ENCODE measurements at places on chromosomes 3 and 15. TPM values are rescaled to one million over a fixed set of nuclear protein-coding genes. Genes with fewer than 3 reads are reported as not detected.

GRCh38 chr3:131605916-131606315 lies 103.1 kb upstream of the MRPL3 start:
- no peaks in the 10 kb centered on the region for H3K36me3 ChIP-seq
- H3K4me3 ChIP-seq: no peak overlapping the region
- no peak for DNase-seq
- H3K27ac ChIP-seq: no peak overlapping the region
- H3K4me1 ChIP-seq: no peaks in the 10 kb centered on the region

GRCh38 chr15:45134682-45135604 lies 5.1 kb downstream of the DUOX1 start:
- no peaks in the 10 kb centered on the region for H3K36me3 ChIP-seq
- DNase-seq: peak; percentile 65
- no peak overlapping the region for H3K4me3 ChIP-seq
- peaks cover 1% of the 10 kb centered on the region for H3K4me1 ChIP-seq
- H3K27ac ChIP-seq: no peak overlapping the region
- H3K27me3 ChIP-seq: peaks cover 76% of the 10 kb centered on the region

DNA sequence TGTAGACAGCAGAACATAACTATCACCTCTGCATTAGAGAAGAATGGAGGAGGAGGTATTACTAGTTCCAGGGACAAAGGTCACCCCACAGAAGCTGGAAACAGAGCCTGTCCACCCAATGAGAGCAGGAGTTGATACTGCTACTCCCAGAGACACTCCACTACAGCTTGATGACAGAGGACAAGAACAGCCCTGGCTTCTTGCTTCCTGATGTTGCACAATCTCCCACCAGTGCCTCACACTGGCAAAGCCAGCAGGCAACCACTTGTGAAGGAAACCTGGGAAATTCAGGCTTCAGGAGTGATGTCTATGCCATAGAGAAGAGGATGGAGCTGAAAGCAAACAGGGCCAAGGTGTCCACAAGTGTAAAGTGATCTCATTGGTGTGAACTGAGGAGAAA lies 78.0 kb upstream of the POU1F1 start:
- H3K27ac ChIP-seq: no peak overlapping the region
- no peak overlapping the region for H3K4me3 ChIP-seq
- H3K4me1 ChIP-seq: peaks cover 5% of the 10 kb centered on the region
- H3K36me3 ChIP-seq: no peaks in the 10 kb centered on the region
- no peak for DNase-seq

DNA sequence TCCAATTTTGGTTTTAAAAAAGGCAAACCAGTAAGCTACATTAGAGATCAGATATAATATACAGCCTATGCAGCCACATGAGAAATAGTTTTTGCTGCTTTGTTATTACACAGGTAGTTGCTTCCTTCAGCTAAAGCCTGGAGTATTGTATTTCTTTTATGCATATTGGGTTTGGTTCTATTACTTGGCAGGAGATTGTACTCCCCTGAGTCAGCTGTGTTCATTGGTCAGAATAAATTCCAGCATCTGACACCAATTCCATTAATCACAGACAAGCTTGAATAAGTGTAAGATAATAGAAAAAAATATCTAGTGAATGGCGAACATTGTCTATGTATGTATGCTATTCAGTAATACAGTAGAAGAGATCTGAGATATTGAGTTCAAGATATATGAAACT lies 26.1 kb upstream of the ZCWPW2 start:
- H3K4me1 ChIP-seq: no peaks in the 10 kb centered on the region
- H3K27me3 ChIP-seq: no peaks in the 10 kb centered on the region
- peaks cover 10% of the 10 kb centered on the region for H3K36me3 ChIP-seq
- no peak for DNase-seq
- no peak overlapping the region for H3K4me3 ChIP-seq
- no peak overlapping the region for H3K27ac ChIP-seq

GRCh38 chr3:119642746-119643473 lies 17.5 kb downstream of the POPDC2 start:
- H3K36me3 ChIP-seq: no peaks in the 10 kb centered on the region
- no peak overlapping the region for H3K27ac ChIP-seq
- H3K4me3 ChIP-seq: no peak overlapping the region
- H3K4me1 ChIP-seq: peaks cover 28% of the 10 kb centered on the region
- no peaks in the 10 kb centered on the region for H3K27me3 ChIP-seq

DNA sequence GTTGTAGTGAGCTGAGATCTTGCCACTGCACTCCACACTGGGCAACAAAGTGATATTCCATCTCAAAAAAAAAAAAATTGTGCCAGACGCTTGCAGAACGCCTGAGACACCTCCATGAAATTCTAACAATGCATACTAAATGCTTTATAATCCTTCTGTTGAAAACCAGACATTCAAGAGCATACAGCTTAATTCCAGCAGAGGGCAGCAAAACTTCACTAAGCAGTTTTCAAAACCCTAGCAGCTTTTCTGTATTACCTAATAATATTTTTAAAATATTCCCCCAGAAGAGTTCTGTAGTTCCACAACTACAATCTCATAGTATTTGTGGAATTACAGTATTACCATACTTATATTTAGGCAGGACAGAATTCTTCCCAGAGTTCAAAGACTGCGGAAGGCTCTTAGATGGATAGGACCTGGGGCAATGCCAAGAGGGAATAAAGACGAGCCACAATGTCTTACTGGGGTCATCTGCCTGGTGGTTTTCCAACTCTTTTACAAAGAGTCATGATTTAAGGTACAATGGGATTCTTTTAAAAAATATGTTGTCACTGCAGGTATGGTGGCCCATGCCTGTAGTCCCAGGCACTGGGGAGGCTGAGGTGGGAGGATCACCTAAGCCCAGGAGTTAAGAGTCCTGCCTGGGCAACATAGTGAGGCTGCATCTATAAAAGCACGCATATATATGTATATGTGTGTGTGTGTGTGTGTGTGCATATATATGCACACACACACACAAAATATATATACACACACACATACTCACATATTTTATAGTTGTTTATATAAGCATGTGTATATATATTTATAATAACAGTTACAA lies 19.6 kb upstream of the TASOR start:
- no peak overlapping the region for H3K4me3 ChIP-seq
- H3K36me3 ChIP-seq: no peaks in the 10 kb centered on the region
- H3K27ac ChIP-seq: no peak overlapping the region
- peak; percentile 78 for DNase-seq
- no peaks in the 10 kb centered on the region for H3K4me1 ChIP-seq

- H3K27ac ChIP-seq: no peak overlapping the region
- peaks cover 7% of the 10 kb centered on the region for H3K4me1 ChIP-seq
- no peaks in the 10 kb centered on the region for H3K27me3 ChIP-seq
- peak; percentile 71 for DNase-seq
Observed at GRCh38 chr15:38707802-38708671, 143.4 kb upstream of the RASGRP1 start.

GRCh38 chr3:59731943-59732342 lies 682.1 kb upstream of the CFAP20DC start:
- no peaks in the 10 kb centered on the region for H3K4me1 ChIP-seq
- H3K27ac ChIP-seq: no peak overlapping the region
- no peaks in the 10 kb centered on the region for H3K36me3 ChIP-seq

GRCh38 chr15:89910891-89911626 lies 1.7 kb downstream of the ARPIN start:
- H3K27ac ChIP-seq: no peak overlapping the region
- DNase-seq: no peak
- H3K36me3 ChIP-seq: no peaks in the 10 kb centered on the region
- peaks cover 16% of the 10 kb centered on the region for H3K4me1 ChIP-seq
- H3K27me3 ChIP-seq: no peaks in the 10 kb centered on the region

GRCh38 chr3:129837065-129837642 lies 56.4 kb downstream of the TMCC1 start:
- no peak for DNase-seq
- peak overlapping the region; percentile 11 for H3K4me3 ChIP-seq
- peaks cover 43% of the 10 kb centered on the region for H3K4me1 ChIP-seq
- no peaks in the 10 kb centered on the region for H3K36me3 ChIP-seq
- H3K27me3 ChIP-seq: no peaks in the 10 kb centered on the region

GRCh38 chr3:89052386-89052785 lies 55.0 kb upstream of the EPHA3 start:
- H3K27ac ChIP-seq: no peak overlapping the region
- DNase-seq: no peak
- H3K36me3 ChIP-seq: no peaks in the 10 kb centered on the region
- H3K4me3 ChIP-seq: no peak overlapping the region
- no peaks in the 10 kb centered on the region for H3K27me3 ChIP-seq

- H3K27ac ChIP-seq: no peak overlapping the region
- no peak overlapping the region for H3K4me3 ChIP-seq
- DNase-seq: no peak
- no peaks in the 10 kb centered on the region for H3K4me1 ChIP-seq
- H3K27me3 ChIP-seq: no peaks in the 10 kb centered on the region
Observed at GRCh38 chr3:45528429-45528828, 66.1 kb upstream of the LIMD1 start.

DNA sequence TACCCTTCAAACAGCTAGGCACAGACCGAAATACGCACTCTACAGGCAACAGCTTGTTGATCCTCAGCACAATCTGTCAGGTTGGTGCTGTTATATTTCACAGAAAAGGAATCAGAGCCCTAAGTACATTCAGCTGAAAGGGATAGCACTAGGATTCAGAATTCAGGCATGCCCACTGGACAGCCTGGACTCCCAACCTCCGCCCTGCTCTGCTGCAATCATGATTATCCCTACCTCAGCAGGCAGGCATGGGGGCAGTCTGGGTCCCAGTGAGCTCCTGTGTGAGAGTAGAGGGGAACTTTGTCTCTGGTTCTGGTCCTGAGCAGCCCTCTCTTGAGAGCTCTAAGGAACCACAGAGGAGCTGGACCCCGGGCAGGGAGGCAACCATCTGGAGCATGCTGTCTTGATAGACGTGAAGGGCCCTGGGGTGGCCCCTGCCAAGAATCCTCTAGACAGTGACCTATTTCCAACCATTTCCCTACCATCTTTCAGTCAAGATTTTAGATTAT lies 23.4 kb upstream of the NOX5 start:
- no peak overlapping the region for H3K27ac ChIP-seq
- no peak overlapping the region for H3K4me3 ChIP-seq
- H3K36me3 ChIP-seq: no peaks in the 10 kb centered on the region
- no peaks in the 10 kb centered on the region for H3K4me1 ChIP-seq

DNA sequence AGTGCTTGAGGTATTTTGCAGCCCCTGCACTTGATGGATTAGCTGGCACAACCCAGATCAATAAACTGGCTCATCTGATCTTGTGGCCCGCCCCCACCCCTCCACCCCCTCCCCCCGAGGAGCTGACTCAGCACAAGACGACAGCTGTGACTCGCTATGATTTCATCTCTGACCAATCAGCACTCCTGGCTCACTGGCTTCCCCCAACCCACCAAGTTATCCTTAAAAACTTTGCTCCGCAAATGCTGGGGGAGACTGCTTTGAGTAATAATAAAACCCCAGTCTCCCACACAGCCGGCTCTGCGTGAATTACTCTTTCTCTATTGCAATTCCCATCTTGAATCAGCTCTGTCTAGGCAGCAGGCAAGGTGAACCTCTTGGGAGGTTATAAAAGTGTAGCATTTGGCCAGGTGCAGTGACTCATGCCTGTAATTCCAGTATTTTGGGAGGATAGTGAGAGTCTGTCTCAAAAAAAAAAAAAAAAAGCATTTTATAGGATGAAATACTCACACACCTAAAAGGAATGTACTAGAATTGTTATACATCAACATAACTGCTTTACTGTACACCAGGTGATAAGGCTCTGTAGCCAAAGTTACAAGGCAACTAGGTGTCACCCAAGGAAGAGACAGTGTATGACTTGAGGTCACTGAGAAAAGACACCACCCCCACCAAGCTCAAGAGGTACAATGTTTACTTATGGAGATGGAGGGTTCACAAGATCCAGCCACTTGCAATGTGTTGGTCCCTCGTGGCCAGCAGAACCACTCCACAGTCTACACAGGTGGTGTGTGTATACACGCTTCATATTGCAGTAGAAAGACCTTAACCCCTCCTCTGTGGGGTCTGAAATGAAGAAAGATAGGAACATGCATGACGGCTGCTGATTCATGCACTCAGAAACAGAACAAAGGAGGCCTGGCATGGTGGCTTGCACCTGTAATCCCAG lies 8.6 kb downstream of the ZNF445 start:
- no peaks in the 10 kb centered on the region for H3K4me1 ChIP-seq
- no peak overlapping the region for H3K4me3 ChIP-seq
- no peaks in the 10 kb centered on the region for H3K27me3 ChIP-seq
- no peak for DNase-seq

DNA sequence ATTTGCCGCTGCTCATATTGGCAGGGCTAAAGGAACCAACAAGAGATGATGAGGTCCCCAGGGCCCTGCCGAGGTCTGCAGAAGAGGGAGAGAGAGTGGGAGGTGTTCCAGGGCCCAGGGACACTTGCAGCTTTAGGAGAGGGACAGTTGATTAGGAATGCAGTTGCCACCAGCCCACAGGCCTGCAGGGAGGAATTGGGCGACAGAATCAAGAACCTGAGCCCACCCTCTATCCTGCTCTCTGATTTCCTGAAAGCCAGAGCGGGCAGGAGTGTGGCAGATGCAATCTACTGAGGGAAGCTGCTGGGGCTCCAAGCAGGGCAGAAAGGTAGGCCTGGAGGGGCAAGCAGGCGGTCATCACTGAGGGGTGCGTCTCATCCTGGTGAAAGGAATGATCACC lies 12.1 kb upstream of the PRR23E start:
- peaks cover 12% of the 10 kb centered on the region for H3K4me1 ChIP-seq
- no peak overlapping the region for H3K27ac ChIP-seq
- no peak overlapping the region for H3K4me3 ChIP-seq
- no peaks in the 10 kb centered on the region for H3K27me3 ChIP-seq
- no peaks in the 10 kb centered on the region for H3K36me3 ChIP-seq

DNA sequence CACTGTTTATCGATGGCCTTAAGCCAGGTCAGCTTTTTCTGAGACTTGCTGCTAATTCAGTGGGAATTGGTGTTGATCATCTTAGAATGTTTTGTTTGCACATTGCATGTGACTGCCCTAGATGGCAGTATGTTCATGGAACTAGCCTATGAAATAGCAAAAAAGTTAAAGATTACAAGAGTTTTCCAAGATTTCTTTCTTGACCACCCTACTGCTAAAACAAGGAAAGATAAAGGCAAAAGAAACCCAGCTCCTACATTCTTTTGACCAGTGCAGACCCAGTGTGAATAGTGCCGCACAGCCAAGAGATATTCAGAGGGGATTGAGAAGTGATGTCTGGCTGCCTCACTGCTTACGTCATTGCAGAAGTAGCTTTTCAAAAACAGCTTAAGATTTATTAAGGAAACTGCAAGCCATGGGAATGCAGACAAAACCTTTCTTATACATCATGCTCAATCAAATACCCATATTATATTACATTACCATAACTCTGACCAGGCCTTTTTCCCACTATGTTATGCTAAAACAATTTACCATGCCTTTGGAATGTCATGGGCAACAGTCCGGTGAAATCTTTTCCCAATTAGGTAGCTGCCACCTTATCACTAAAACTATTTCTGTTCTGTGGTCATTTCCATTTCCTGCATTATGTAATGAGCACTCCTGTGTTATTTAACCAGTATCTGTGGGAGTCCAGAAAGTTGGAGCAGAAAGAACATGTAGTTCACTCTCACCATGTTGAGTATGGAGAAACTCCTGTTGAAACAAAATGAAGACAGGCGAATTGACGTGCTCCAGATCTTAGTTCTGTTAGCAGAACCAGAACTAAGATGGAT lies 6.0 kb downstream of the PHLDB2 start:
- H3K4me1 ChIP-seq: peaks cover 51% of the 10 kb centered on the region
- DNase-seq: no peak
- H3K36me3 ChIP-seq: no peaks in the 10 kb centered on the region
- H3K27me3 ChIP-seq: peaks cover 42% of the 10 kb centered on the region
- H3K4me3 ChIP-seq: no peak overlapping the region

The COPG1 gene
- total RNA-seq: 65.4 TPM

The DUOX1 gene
- 0.30 TPM for total RNA-seq

The BLM gene
- total RNA-seq: 35.2 TPM

The NDUFB5 gene
- 104 TPM for total RNA-seq

The RETNLB gene
- total RNA-seq: not detected

The DLL4 gene
- 0.12 TPM for total RNA-seq

The ANKRD63 gene
- not detected for total RNA-seq

The STRC gene
- total RNA-seq: 1.7 TPM

All from neural progenitor cell (in vitro differentiated cells).